Amniotic stem cell (primary cell): ENCODE measurements at places on chromosomes 13 and 19.

- no peak for DNase-seq
Measured at GRCh38 chr13:80224468-80224867, 116.5 kb downstream of the SPRY2 start.

GRCh38 chr13:46085737-46086136, 19.1 kb downstream of the CPB2 start:
- no peak for DNase-seq

DNA sequence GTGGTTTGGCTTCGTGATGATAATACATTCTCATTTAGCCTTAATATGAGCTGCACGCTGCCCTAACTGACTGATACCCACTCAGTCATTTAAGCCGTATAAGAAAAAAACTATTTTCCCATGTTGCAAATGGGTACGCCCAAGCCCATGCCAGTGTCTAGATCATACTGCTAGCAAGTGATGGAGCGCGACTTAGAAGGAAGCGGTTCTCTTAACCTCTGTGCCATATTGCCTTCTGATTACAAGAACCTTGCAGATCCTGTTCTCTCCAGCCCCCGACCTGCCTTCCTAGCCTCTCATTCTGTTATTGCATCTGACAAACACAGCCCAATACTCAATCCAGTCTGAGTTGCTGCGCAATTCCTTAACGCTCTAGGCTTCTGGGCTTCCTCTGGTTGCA, 603 bp downstream of the GPALPP1 start:
- DNase-seq: no peak

DNA sequence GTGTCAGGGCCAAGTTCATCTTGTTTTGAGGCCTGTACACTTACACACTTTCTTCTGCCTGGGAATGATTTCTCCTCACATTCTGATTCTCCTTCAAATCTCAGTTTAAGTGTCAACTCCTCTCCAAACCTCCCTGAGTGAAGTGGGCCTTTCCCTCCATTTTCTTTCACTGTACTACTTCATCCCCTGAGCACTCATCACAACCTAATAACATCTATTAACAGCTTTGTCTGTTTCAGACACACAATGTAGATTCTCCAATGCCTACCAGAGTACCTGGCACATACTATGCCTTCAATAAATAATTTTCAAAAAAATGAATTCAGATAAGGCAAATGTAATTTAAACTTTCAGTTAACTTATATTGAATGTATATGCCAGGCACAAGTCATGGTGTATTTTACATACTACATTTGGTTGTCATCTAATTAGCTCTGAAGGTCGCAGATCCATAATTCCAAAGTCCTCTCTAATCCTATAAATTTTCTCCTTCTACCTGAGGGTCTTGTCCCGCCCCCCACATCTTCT, 357 bp upstream of the COG6 start:
- no peak for DNase-seq

DNA sequence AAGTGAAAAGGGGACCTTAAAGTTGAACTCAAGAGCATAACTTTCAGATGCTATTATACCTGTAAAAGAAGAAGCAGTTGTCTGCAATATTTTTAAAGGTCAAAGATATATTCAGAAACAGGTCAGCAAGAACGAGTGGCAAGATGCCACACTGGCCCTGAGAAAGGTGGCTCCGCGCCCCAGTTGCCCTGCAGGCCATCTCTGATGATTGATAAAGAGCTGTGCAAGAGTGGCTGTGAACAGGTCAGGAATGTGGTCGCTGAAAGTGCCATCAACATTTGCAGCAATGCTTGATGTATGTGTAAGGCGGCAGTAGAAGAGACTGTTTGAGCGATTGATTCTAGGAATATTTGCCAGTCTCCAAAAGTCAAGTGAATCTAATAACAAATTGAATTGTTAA, 664.2 kb upstream of the SLC10A2 start:
- DNase-seq: no peak

DNA sequence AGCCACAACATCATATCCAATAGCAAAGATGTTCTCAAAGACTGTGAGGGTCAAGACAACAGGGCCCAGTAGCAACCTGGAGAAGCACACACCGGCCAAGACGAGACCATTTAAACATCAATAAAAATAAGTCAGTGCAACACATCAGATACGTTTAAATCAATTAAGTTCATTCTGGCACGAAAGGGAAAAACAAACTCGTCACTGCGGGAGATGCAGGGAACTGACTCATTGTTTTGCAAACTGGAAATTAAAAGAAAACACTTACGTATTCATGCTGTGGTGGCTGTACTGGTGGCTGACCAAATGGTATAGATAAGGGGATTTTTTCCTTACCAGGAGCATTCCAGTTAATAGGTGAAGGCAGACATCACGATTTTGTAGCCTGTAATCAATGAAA, 26.3 kb upstream of the SLC15A1 start:
- DNase-seq: no peak

DNA sequence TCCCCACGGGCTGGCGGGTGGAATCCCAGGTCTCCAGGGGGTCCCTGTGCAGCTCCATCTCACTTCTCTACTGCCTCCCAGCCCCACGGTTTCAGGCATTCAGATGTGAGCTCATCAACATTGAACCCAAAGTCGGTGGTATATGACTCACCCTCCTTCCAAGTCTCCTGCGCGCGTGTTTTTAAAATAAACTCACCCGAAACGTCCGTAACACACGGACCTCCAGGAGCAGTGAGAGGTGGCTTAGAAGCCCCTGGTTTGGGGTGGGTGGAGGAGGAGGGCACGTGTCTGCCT, 14.0 kb upstream of the CRTC1 start:
- no peak for DNase-seq

DNA sequence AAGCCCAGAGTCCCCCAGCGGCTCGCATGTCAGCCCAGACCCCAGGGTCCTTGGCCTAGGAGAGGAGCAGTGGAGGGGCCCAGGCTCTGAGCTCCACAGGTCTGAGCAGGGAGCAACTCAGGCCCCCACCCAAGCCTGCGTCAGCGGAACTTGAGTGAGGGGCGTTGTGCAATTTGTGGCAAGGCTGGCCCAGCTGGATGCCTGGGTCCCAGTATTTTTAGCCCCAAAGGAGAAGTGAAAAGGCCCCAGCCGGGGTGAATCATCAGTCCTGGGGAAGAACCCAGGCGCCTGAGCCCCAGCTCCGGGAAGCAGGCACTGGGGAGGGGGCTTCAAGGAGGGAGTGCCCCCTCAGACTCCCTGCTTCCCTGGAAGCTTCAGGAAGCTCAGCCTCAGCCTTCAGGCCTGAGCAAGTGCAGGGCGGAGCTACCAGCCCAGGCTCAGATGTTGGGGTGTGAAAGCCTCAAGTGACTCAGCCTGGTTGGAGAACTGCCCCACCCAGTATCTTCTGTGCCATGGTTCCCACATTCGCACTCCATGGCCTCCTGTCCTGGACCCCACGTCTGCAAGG, 7.2 kb downstream of the MED29 start:
- peak; percentile 21 for DNase-seq

- no peak for DNase-seq
Measured at GRCh38 chr13:77511552-77511951, 24.0 kb upstream of the SCEL start.

DNA sequence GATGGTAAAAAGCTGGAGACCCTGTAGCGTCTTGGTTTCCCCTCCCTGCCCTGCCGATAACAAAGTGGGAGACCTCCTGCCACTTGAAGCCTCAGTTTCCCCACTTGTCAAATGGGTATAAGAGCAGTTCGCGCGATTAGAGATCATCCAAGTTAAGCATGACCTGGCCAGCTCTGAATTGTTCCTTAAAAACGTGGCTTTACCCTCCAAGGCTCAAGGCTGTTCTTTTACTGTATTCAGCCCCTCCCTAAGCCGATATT, 421 bp downstream of the TNPO2 start:
- no peak for DNase-seq

DNA sequence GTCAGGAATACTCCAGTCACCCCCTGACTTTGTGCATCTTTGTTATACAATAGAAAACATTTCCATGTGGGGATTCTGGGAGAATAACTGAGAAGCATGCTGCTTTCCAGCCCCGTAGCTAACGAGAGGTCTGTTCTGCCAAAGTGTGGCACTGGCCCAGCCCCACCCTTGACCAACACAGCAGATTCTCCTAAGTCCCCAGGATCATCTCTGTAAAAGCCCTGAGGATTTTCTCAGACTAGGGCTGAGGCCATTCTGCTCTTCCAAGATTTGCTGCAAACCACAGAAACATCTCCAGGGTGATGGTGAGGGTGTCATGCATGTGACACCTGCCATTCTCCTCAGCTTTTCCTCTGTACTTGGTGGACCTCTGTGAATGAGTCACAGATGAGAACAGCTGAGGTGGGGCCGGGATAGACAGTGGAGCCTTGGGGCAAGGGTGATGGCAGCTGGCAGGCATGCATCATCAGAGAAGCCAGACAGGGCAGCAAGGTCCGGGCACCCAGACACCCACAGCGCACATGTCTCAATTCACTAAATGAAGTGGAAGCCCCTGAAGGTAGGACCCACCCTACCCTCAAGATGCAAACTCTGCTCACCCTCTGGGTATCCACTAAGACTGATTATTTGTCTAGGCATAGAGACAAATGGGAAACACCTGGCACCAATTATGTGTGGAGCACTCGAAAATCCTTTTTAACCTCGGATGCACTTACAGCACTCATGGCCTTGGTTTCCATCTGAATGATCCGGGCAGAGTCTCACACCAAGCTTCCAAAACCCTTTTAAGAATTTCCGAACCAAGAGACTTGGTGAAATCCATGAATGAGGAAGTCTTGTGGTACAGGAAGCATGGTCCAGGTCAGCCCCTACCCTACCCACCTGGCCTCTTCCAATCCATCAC, 20.1 kb upstream of the DOCK9 start:
- DNase-seq: no peak

DNA sequence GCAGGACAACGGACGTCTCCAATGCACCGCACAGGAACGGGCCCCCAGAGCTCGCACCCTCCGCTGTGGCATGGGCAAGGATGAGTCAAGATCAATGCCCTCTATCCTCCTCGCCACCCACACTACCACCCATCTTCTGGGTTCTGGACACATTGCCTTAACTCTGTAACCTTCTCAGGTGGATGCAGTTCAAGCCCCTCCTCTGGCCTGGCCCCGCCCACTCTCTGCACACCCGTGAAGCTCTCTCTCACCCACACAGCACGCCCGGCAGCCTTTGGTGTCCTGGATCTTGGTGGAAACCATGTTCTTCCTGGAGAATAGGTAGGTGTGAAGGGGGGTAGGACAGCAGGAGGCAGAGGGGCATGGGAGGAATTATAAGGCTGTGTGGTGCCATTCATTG, 20.7 kb downstream of the MAP4K1 start:
- DNase-seq: no peak

GRCh38 chr19:644363-644762, 4.7 kb downstream of the FGF22 start:
- no peak for DNase-seq

GRCh38 chr19:2355168-2356035, 4.7 kb upstream of the TMPRSS9 start:
- DNase-seq: no peak

- no peak for DNase-seq
Measured at GRCh38 chr19:9251236-9251635, 506 bp downstream of the OR7E24 start.

- no peak for DNase-seq
Measured at GRCh38 chr19:19637523-19638251, 5.8 kb downstream of the GMIP start.

- DNase-seq: no peak
Measured at GRCh38 chr19:18306209-18306887, 16.5 kb downstream of the LSM4 start.

DNA sequence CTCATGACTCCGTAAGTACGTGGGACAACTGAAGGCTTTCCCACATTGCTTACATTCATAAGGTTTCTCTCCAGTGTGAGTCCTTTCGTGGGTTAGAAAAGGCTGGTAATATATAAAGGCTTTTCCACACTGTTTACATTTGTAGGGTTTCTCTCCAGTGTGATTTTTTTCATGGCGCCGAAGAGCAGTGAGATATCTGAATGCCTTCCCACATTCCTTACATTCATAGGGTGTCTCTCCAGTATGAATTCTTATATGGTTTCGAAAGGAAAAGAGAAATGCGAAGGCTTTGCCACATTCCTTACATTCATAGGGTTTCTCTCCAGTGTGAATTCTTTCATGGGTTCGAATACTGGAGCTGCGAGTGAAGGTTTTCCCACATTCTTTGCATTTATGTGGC, 29.5 kb downstream of the ZNF490 start:
- no peak for DNase-seq

GRCh38 chr19:11142528-11143171, 12.9 kb downstream of the SPC24 start:
- DNase-seq: peak; percentile 63

- DNase-seq: no peak
Measured at GRCh38 chr13:65555962-65556361, 1674.2 kb downstream of the PCDH9 start.

DNA sequence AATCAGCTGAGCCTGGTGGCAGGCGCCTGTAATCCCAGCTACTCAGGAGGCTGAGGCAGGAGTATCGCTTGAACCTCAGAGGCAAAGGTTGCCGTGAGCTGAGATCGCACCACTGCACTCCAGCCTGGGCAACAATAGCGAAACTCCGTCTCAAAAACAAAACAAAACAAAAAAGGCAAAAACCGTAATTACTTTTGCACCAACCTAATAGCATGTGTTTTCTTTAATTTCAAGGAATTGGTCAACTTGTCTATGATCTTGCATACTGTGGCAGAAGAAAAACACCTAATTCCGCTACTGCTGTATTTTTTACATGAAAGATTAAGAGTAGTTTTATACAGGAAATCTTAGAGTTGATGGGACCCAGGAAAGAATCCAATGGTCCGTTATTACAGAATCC, 241.2 kb downstream of the COL4A1 start:
- DNase-seq: no peak

- DNase-seq: no peak
Measured at GRCh38 chr13:80132741-80133601, 208.0 kb downstream of the SPRY2 start.

DNA sequence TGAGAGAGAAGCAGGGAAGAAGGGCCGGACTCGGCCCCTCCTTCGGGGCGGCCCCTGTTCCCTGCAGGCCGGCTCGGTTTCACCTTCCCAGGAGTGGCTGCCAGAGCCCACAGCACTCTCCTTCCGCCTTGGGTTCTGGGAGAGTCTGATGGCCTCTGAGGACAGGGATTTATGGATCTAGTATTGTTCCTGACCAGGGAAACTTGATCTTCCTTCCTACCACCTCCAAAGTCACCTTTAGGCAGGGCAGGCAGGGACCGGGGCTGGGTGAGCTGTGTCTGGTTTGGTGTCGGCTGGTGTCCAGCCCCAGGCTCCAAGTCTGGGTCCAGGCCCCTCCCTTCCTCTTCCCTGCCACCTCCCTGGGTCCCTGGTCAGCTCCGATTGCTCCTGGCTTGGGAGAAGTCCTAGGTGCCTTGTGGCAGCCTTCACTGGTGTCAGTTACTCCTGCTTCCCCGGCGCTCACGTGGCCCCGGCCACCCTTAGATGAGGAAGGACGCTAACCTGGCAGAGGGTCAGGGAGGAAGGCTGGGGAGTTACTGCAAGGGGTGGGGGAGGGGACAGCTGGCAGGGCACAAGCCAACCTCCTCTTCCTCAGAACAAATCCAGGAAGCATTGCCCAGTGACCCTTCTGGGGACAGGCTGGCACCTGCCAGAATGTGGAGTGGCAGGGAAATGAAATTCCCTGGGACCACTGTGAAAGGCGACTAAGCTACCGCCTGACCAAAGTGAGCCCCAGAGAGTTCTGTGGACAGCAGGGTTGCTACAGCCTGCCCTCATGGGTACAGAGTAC, 18.8 kb downstream of the RFX1 start:
- DNase-seq: no peak
